ENCODE measurements at places on chromosomes 2 and 18. TPM values are rescaled to one million over a fixed set of nuclear protein-coding genes. Genes with fewer than 3 reads are reported as not detected.
A peak's percentile ranks its signal among the peaks of the same experiment; 100 is the strongest.

DNA sequence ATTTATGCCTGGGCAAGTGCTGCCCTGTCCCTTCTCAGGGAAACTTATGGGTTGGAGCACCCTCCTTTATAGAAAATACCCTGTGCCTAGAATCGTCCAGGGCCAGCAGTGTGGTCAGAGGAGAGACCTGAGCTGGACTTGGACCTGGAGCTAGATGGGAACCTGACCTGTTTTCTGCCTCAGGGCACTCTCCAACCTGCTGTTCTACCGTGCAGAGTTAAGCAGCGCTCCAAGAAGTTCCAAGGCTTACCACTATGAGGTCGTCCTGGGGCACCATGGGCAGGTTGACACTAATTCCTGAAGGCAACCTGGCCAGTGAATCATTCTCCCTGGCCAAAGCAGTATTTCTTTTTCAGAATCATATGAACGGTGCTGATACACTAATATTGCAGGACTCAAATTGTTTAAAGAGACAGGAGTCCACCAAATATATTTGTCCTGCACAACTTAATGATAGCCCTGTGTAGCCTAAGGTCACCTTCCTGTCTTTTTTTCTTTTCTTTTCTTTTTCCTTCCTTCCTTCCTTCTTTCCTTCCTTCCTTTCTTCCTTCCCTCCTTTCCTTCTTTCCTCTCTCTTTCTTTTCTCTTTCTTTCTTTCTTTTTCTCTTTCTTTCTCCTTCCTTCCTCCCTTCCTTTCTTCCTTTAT lies 455.4 kb upstream of the HNMT start:
- no peak for DNase-seq

DNA sequence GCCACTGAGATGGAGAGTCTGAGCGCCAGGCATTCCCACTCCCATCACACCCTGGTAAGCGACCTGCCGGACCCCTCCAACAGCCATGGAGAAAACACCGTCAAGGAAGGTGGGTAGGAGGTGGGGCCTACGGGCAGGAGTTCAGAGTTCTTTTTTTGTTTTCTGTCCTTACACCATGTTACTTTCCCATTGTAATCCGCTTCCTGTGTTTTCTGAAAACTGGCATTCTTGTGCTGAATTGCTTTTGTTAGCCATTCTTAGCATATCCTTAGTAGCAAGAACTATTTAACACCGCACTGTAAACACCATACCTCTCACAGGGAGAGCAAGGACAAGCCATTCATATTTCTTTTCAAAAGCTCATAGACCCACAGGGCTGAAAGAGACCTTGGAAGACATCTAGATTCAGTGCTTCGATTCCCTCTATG lies 46.2 kb downstream of the UNC80 start:
- DNase-seq: no peak

ALPI gene
- not detected for polyA plus RNA-seq

DNA sequence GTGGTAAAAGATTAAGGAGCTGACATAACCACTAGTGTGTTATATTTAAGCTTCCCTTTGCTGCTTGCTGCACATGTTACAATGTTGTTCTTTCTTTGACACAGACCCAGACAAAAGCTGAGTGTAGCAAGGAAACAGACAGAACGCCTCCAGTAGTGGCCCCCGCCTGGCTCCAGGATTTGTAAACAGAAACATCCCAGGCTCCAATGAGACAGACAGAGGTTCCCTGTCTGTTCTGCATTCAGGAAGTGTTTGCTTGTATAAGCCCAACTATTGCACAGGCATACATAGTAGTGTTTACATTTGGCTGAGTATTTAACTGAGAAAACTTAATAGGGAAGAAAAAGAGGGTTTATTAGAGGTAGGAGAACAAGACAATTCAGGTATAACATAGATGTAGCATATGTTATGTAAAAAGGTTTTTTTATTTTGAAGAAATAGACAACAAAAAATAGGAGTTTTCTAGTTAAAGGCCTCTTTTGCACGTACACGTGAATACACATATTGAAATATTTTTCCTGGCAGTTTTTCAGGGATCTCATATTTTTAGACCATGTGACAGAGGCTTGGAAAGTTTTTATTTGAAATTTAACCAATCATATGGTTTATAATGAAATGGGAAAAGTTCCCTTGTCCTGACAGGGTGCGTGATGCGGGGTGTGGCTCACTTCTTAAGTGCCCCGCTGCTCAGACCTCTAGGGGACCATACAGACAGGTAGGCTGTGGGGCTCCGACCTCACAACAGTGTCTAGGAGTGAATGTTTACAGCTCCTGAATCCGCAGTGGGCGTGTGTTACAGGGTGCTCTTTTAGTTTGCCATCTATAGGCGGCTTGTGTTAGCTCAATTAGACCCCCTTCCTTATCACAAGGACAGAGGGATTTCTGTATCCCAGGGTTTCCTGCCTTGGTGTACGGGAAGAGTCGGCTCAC lies 118.4 kb downstream of the BMPR2 start:
- DNase-seq: peak; percentile 47

- DNase-seq: no peak
Measured at GRCh38 chr18:3610813-3611212, 160.8 kb downstream of the TGIF1 start.

HPCAL1 gene
- polyA plus RNA-seq: 20.4 TPM

DNA sequence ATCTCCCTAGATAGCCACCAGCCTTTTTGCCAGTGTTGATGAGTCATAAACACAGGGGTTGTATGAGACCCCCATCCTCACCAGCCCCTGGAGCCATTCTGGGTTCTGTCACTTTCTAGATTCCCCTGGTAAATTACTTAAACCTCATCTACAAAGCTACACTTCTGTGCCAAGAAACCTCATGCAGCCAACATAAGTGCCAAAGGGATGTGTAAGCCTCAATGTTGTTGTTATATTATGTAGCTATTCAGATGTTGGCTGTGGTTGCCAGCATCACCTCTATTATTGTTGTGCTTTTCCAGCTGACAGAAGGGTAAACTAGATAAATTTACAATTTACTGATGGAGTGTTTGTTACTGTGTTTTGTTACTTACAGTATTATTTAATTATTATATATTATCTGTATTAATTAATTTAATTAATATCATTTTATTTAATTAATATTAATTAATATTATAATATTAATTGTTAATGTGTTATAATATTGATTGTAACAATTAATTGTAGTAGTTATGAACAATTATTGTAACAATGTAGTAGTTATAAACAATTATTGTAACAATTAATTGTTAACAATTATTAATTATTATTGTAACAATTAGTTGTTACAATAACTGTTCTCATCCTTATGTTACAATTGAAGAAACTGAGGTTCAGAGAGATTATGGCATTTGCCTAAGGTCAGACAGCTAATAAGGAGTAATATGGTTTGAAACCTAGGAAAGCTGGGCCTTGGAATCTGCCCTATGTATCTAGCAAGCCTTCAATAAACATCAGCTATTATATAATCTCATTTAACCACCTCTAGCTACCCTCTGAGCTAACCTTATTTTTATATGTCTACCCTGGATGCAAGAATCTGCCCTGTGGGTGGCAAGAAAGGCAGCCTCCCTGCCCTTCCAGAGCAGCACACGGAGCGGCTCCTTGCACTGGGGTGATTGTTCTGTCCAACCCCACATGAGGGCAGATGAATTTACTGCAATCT lies 36.1 kb downstream of the PSTPIP2 start:
- no peak for DNase-seq

DNA sequence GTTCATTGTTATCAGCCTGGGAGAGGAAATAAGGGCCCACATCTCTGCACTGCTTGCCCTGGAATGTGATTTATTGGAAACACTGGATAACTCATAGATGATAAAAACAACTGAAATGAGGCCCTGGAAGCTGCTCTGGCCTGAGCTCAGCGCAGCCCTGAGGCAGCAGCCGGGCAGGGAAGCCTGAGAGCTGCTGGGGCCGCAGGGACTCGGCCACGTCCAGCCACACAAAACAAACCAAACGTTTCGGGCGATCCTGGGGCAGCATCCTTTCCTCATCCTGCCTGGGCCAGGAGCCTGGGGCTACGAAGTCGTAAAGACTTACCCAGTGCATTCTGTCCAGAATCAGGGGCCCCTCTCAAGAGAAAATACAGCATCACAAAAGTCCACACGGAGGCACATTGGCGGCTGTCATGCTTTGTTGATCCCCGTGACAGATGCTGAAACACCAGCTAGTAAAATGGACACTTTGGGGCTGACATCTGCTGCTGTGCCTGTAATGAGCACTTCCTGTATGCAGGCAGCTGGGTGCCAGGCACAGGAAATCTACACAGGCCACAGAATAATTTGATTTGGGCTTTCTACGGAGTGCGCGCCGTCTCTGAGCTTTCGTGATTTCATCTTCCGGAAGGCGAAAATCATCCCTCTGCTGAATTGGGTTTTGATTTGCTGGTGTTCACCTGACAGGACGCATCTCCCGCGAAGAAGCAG lies 250.6 kb downstream of the EIPR1 start:
- no peak for DNase-seq

- no peak for DNase-seq
Measured at GRCh38 chr18:74901362-74902146, 303.9 kb downstream of the ZNF407 start.

ASTL gene
- polyA plus RNA-seq: 0.20 TPM

DNA sequence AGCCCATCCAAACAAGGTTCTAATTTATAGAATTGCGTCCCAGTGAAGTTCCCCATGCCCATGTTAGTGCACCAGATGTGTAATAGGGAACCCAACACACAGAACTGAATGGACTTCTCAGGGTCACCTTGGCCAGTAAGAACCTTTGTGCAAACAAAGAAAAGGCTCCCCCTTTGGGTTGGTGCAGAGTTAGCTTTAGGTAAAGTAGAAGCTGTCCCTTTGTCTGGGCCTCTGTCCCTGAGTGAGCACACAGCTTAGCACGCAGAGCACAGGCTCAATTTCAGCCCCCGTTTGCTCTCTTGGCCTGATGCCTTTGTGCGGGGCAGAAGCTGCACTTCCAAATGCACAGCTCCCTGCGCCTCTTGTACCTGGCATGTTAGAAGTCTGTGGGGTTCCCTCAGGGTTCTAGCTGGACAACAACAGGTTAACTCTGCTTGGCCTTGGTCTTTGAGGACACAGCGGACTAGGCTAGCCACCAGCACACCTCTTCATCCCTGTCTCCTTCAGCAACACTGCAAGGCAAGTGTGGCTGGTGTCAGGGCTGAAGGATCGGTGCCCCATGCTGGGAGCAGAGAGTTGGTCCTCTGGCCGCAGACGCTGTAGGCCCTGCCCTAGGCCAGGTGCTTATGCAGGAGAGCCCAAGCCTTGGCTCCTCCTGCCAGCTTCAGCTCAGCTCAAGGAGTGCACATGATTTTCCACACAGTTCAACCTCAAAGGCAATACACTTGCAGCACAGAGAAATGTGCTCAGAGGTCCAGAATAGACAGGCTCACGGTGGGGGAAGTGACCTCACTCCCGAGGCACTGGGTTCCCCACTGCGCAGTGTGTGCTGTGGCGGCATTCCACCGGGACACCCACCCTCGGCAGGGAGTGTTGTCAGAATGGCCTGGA lies 73.3 kb upstream of the FOSL2 start:
- no peak for DNase-seq

GRCh38 chr2:171824086-171824485 lies 70.0 kb downstream of the SLC25A12 start:
- DNase-seq: no peak

CERKL gene
- polyA plus RNA-seq: 15.2 TPM

DNA sequence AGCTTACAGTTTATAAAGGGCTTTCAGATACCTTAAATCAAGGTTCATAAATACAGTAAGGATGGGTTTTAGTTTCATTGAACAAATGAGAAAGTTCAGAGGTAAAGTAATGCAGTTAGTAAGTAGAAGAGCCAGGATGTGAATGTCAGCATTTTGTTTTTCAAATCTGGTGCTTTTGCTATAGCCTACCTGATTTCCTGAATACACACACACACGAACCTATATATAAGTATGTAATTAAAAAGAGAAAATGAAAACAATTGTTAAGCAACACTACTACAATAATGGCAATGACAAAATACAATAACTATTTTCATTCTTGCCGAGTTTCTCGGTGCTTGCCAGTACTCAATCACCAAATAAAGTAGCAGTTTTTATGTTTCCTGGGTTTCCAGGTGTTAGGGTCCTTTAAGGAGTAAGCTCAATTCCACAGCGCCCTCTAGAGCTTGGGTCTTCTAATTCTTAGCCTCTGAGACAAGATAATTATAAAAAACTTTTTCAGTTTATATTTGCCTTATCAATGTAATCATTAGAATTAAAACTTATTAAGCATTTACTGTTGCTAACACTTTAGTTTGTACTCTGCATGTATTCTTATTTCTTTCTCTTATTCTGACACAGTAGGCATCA lies 512.9 kb upstream of the ACVR2A start:
- DNase-seq: no peak

WDR12 gene
- 140 TPM for polyA plus RNA-seq

DNA sequence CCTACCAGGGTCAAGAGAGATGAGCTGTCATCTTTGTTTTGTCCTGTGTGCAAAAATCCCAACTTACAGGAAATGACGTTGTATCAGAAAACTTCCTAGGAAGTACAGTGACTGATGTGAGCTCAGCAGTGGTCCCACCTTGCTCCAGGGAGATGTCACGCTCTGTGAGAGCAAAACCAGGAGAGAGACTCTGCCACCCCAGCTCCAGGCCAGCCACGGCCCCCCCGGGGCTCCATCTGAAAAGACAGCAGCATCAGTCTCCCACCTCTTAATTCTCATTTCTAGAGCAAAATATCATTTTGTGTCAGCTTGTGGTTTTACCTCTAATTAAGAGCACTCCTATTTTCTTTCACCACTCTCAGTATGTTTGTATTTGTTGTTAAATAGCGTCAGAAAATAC lies 57.5 kb downstream of the MYL12B start:
- DNase-seq: no peak

GAL3ST2 gene
- 0.88 TPM for polyA plus RNA-seq

CRYGC gene
- not detected for polyA plus RNA-seq

RAD51AP2 gene
- 0.17 TPM for polyA plus RNA-seq

DNA sequence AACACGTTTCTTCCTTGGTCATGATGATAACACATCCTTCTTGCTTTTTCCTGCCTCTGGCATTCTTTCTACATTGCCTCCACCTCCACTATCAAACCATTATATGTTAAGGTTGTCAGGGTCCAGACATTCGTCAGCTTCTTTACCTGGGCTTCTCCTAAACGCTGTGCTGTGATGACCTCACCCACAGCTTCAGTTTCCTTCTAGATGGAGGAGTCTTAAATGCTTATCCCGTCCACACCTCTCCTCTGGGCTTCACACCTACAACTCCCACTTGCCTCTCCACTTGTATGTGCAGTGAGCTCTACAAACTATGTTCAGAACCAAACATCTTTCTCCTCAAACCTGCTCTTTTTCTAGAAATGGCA lies 666 bp upstream of the STAT1 start:
- no peak for DNase-seq

DNA sequence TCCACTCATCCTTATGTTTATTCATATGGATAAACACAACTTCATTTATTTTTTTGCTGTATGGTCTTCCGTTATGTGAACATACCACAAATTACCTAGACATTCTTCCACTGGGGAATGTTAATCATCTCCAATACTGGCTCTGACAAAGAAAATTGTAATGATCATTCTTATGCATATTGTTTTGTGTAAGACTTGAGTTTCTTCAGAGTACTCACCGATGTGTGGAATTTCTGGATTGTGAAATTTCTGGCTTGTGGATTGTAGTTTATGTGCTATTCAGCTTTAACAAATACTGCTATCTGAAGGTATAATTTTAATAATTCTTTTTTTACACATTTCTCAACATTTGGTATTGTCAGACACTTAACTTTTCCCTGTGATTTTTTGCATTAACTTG lies 212.2 kb upstream of the THUMPD2 start:
- DNase-seq: no peak

GRCh38 chr2:158297120-158297519 lies 159.4 kb downstream of the CCDC148 start:
- DNase-seq: no peak

CNRIP1 gene
- 19.0 TPM for polyA plus RNA-seq
